Stimulated activated naive B cell treated with anti-CD40 and anti-IgM and Interleukin-4, amounts not matched to agents 10 μg/mL and 1 μg/mL and 100 μg/mL, for 72 hours (primary cell): ENCODE measurements at places on chromosomes 11 and 22.

GRCh38 chr11:112302226-112302868 lies 41.7 kb upstream of the PLET1 start:
- peaks cover 8% of the 10 kb centered on the region for H3K36me3 ChIP-seq
- no peak overlapping the region for H3K4me3 ChIP-seq
- H3K27me3 ChIP-seq, result no peaks in the 10 kb centered on the region

- peaks cover 76% of the 10 kb centered on the region for H3K4me1 ChIP-seq
- peak overlapping the region; percentile 32 for H3K27ac ChIP-seq
- H3K27me3 ChIP-seq, result no peaks in the 10 kb centered on the region
- no peak for DNase-seq
- H3K4me3 ChIP-seq, result no peak overlapping the region
These were observed 54.9 kb downstream of the CD82 start for GRCh38 chr11:44620328-44620725.

DNA sequence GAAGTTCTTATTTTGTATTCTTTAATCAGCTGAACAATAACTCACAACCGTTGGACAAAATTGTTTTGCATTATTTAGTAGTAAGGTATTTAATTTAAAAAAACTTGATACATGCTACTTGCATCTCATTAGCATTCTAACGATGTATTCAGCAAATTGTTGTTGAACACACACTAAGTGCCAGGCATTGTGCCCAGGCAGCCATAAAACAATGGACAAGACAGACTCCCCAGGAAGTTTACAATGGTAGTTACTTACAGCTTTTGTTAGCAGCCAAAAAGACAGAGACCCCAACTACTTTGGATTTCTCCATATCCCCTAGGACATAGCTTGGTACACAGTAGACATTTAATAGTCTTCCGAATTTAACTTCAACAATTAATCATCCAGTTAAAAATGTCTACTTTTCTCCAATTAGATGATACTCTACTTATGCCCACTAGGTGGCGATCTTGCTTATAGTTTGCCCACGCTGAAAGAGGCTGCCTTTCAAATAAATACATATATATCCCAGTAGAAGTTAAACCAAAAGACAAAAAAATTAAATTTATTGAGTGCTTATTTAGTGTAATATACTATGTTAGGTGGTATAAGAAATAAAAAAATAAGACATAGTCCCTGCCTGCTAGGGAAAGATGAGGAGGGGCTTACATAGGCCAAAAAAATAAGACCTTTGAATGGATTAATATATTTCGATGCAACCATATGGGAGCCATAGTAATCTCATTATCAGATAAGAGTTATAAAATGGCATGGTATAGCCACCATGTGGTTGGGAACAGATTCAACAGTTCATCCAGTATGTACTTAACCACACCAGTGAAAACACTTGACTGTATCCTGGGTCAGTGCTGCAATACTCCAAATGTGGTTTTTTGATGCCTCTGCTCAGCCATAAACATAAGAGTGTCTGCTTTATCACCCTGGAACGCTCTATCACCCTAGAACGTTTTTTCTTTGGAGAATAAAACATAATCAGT lies 2.0 kb upstream of the FJX1 start:
- H3K36me3 ChIP-seq, result no peaks in the 10 kb centered on the region
- H3K4me3 ChIP-seq, result no peak overlapping the region
- no peak overlapping the region for H3K27ac ChIP-seq
- H3K4me1 ChIP-seq, result peaks cover 12% of the 10 kb centered on the region

- no peak overlapping the region for H3K27ac ChIP-seq
- peaks cover 15% of the 10 kb centered on the region for H3K4me1 ChIP-seq
- H3K36me3 ChIP-seq, result no peaks in the 10 kb centered on the region
- no peak for DNase-seq
- H3K27me3 ChIP-seq, result no peaks in the 10 kb centered on the region
- H3K4me3 ChIP-seq, result no peak overlapping the region
These were observed 12.5 kb downstream of the SLC22A12 start for GRCh38 chr11:64603411-64604110.

DNA sequence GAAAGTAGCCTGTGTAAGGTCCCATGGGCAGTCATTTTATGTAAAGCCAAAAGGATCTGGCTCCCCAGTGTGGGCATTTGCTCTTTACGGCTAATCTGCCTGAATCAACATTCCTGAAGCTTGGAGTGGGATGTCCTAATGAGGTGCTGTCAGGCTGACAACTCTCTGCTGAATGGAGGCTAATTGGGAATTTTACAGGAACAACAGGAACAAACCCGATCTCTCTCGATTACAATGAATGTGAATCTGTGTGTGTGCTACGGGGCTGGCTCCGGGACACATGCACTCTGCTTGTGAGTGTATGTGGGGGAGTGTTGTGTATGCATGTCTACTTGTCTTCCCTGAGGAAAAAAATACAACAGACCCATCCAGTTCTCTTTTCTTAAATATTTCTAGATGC lies 415.2 kb downstream of the TENM4 start:
- H3K4me3 ChIP-seq, result no peak overlapping the region
- DNase-seq, result no peak
- H3K27ac ChIP-seq, result no peak overlapping the region
- peaks cover 11% of the 10 kb centered on the region for H3K4me1 ChIP-seq
